Skin of body (tissue), 3 donors: ENCODE measurements at places on chromosomes 5 and 9.

DNA sequence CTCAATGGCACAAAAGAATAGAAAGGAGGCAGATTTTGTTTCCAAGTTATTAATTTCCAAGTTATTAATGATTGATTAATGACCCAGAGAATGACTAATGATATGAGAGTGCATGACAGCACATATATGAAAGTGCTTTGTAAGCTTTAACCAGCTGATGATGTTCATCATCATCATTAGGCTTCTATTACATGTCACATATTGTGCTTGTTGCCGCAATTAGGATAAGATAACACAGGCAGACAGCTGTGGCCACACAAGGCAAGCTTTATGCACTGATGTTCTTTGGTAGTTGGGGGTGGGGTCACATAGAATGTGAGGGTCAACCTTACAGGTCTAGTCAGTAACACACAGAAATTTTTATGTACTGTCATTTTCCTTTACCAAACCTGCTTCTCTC lies 219.7 kb downstream of the TRPM3 start:
- no peak for DNase-seq

GRCh38 chr5:54091307-54092130 lies 218.9 kb downstream of the ARL15 start:
- peak; percentile 10 for DNase-seq

- no peak for DNase-seq
Observed at GRCh38 chr9:125513668-125514413, 193.2 kb downstream of the MAPKAP1 start.

DNA sequence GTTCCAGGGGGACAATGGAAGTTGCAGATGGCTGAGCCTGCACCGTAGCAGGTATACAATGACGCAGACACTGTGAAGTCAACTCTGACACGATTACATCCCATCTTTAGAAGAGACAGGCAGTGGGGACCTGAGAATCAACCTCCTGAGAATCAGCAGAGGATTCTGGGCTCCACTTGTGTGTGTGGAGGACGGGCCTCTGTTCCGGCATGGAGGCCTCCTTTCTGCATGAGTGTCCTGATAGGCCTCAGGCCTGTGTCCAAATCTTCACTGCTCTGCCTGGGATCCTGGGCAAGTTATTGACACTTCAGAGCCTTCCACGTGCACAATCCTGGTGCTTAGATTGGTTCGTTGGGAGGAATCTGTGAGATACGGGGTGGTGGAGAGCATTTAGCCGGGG lies 151.2 kb upstream of the COL5A1 start:
- DNase-seq, result no peak

DNA sequence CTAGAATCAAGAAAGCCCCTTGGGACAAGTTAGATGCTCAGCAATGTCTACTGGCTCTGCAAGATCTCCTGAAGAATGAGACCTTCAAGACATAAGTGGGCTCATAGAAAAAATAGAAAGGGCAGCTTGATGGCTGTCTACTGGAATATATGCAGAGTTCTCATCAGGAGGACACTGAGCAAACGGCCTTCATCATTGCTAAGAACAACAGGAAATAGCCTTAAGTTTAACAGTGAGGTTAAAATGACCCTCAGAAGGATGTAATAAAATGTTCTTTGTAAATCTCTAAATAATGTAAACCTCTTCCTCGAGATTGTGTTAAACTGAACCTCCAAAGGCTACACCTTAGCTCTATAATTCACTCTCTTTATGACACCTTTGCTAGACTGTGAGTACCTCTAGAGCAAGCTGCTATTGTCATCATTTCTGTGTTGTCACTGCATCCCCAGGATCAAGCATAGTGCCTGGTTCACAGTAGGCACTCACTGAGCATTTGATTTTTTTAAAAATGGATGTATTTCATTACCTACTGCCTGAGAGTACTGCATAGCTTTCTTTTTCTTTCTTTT lies 22.2 kb upstream of the LHFPL2 start:
- DNase-seq, result no peak
